ENCODE measurements at places on chromosomes 2 and 18. TPM values are rescaled to one million over a fixed set of nuclear protein-coding genes. Genes with fewer than 3 reads are reported as not detected.

MFSD2B gene
- total RNA-seq = 0.36 TPM

MAPK4 gene
- not detected for total RNA-seq

PTPRN gene
- 1.2 TPM for total RNA-seq

NAT8 gene
- total RNA-seq = not detected

RFTN2 gene
- total RNA-seq = 14.5 TPM

ONECUT2 gene
- total RNA-seq = under 0.01 TPM

CDK5R2 gene
- not detected for total RNA-seq

KIAA2012 gene
- total RNA-seq = not detected

FLACC1 gene
- total RNA-seq = 1.5 TPM

ARHGAP25 gene
- total RNA-seq = 0.29 TPM

SPHKAP gene
- not detected for total RNA-seq

CMPK2 gene
- 2.2 TPM for total RNA-seq

NPPC gene
- not detected for total RNA-seq

C1QL2 gene
- not detected for total RNA-seq

ASXL3 gene
- total RNA-seq = not detected

LOXL3 gene
- total RNA-seq = 97.4 TPM

SCN9A gene
- total RNA-seq = 1.8 TPM

IL1F10 gene
- not detected for total RNA-seq

C18orf54 gene
- 1.8 TPM for total RNA-seq

THSD7B gene
- total RNA-seq = under 0.01 TPM

HPCAL1 gene
- total RNA-seq = 57.2 TPM

CFAP53 gene
- 0.36 TPM for total RNA-seq

SLC11A1 gene
- 0.29 TPM for total RNA-seq

IL1B gene
- not detected for total RNA-seq

FBXO15 gene
- 0.36 TPM for total RNA-seq

FAM228A gene
- 1.4 TPM for total RNA-seq

TMEM18 gene
- 15.0 TPM for total RNA-seq

ANKRD62 gene
- total RNA-seq = not detected

VSNL1 gene
- total RNA-seq = 0.36 TPM

ST8SIA5 gene
- total RNA-seq = under 0.01 TPM

IL36A gene
- total RNA-seq = not detected

HOXD1 gene
- total RNA-seq = not detected

FAM237A gene
- total RNA-seq = not detected

HIBCH gene
- 15.6 TPM for total RNA-seq

MYO7B gene
- total RNA-seq = under 0.01 TPM

GALR1 gene
- total RNA-seq = not detected

ELOA2 gene
- total RNA-seq = not detected

NCKAP1 gene
- 209 TPM for total RNA-seq

CRACDL gene
- total RNA-seq = not detected

PRR30 gene
- total RNA-seq = not detected

SERPINB2 gene
- 0.72 TPM for total RNA-seq
